GM04503 (cell line): ENCODE measurements at places on chromosomes 2 and 18.

DNA sequence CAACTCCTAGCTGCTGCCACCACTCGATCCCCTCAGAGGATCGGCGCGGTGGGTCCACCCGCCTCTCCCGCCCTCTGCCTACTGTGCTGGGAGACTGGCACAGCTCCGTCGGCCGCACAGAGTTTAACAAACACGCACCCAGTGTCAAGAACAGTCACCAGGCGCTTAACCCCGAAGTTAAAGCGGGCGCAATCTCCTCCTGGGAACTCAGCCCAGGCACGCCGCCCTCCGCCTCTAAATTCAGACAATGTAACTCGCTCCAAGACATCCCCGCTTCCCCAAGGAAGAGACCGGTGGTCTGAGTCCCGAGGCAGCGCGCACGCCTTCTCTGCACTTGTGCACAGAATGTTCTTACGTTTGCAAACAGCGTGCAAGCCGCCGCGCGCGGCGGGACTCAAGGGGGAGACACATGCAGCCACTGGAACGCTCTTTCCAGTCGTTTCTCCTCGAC, 533 bp downstream of the CXCR4 start:
- DNase-seq = no peak

- DNase-seq = no peak
Measured at GRCh38 chr2:239187464-239188253, 213.2 kb downstream of the HDAC4 start.

DNA sequence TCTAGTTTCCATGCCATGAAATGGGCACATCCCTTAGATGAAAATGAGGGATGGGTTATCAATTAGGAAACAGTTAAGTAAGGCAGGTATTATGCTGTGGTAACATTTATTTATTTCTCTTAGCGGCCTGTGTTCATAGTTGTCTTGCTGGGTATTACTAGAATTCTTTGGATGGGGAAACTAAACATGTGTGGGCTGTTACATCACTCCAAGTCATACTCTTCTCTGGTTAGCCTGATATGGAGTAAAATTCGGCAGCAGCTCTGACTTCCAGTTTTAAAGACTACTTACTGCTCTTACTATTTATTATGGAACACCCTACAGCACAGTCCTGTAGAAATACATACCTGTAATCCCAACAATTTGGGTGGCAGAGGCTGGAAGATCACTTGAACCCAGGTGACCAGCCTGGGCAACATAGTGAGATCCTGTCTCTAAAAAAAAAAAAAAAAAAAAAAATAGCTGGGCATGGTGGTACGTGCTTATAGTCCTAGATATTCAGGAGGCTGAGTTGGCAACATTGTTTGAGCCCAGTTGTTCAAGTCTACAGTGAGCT, 33.1 kb upstream of the RASGRP3 start:
- no peak for DNase-seq

- no peak for DNase-seq
Measured at GRCh38 chr2:234558642-234559041, 61.8 kb upstream of the ARL4C start.

GRCh38 chr18:58249712-58250111, 205.7 kb downstream of the NEDD4L start:
- DNase-seq = no peak

GRCh38 chr2:146916914-146917313, 927.9 kb upstream of the ACVR2A start:
- DNase-seq = no peak

GRCh38 chr18:67695684-67696083, 179.2 kb upstream of the DSEL start:
- DNase-seq = no peak

- no peak for DNase-seq
Measured at GRCh38 chr2:231330311-231330710, 65.2 kb upstream of the B3GNT7 start.

GRCh38 chr18:55085557-55086285, 126.5 kb upstream of the CCDC68 start:
- no peak for DNase-seq
